ENCODE measurements at places on chromosomes 3 and 15.

GRCh38 chr3:136626493-136626892 is 125.7 kb downstream of the STAG1 start:
- DNase-seq: no peak

DNA sequence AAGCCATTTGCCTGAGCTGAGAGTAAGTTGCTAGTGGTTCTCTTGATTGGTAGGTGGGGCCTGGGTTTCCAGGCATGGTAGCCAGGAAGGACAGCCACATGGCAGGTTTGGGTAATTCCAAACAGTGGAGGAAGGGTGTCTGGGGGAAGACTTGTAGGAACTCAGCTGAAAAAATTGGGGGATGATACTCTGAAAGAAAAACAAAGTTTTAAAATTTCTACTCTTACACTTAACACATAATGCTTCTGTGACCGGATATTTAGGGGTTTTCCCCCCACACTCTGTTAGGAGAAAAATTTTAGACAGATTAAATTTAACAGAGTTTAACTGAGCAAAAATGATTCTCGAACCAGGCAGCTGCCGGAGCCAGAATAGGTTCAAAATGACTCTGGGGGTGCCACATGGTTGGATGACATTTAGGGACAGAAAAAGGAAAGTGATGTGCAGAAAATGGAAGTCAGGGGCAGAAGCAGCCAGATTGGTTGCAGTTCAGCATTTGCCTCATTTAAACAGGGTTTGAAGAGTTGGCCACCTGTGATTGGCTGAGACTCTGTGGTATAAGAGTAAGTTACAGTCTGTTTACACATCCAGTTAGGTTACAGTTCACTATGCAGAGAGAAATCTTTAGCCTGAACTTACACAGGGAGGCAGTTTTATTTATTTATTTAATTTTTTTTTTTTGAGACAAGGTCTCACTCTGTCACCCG is 8.1 kb downstream of the B2M start:
- peak; percentile 71 for DNase-seq

GRCh38 chr3:132605374-132605792 is 8.3 kb downstream of the ACKR4 start:
- no peak for DNase-seq

DNA sequence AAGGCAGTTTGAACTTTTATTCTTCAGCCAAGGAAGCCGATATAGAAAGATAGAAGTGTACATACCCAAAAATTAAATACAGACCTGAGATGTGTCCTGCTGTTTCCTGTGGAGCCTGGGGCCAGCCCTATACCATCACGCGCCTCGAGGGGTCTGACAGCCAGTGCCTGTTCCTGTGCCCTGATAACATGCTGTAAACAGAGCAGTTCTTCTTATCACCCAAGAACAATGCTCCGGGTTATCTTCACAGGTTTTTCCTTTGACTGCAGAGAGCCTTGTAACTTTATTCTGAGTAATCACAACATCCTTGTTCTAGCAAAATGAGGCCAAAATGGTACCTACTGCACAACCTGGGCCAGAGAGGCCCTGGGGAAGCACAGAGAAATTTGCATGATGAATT is 289.7 kb upstream of the CHRM5 start:
- DNase-seq: no peak

DNA sequence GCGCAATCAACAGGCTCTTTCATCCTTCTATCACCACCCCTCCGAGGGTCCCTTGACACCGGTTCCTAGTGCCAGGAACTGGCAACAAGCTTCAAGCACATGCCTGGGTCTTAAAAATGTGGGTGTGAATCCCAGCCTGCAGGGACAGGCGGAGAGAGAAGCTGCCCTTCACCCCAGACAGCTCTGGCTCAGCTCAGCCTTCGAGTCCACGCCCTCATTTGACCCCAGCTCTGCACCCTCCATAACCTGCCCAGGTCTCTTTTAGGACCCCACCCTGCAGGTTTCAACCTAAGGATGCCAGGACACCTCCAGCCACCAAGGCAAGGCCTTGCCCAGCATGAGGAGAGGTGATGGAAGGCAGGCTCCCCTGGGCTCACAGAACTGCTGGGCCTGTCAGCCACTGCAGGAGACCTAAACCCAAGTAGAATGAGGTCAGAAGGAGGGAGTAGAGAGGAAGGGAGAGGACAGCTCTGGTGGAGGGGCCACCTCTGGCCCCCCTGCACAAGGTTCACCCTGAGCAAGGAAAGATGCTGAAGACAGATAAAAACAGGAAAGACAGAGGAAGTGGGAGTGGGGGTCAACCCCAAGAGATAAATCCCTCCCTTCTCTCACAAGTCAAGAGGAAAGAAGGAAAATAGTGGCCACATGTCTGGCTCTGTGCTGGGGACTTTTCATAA is 2.6 kb upstream of the LOXL1 start:
- DNase-seq: no peak

DNA sequence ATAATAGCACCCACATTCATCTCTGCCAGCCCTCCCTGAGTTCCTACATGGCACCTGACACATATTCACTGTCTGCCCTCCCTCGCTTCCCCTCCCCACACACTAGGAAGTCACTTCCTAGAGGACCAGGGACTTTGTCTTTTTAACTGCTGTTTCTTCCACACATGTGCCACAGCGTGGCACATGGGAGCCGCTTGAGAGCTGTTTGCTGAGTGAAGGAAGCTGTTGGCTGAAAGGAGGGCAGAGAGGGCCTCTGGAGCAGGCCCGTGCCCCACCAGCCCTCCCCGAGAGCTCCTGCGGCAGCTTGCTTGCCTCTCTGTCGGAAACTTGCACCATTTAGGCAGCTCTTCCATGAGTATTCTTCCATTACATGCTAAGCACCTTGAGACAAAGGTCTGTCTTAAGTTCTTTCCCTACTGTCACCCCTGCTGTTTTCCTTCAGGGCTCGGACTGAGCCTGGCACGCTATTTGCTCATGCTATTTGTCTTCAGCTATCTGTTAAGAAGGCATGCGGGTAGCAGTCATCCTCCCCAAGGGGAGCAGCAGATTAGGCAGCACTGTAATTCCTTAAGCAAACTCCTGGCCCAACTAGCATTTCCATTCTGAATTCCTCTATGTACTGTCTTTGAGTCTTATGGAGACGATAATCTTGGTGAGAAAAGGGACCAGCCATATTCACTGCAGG is 72.2 kb downstream of the CACNA1D start:
- DNase-seq: no peak

- no peak for DNase-seq
Observed at GRCh38 chr15:89813381-89814111, 1.1 kb downstream of the ANPEP start.

GRCh38 chr3:185661772-185662171 is 75.7 kb downstream of the SENP2 start:
- no peak for DNase-seq

GRCh38 chr3:14141602-14142341 is 16.9 kb downstream of the TMEM43 start:
- DNase-seq: no peak

DNA sequence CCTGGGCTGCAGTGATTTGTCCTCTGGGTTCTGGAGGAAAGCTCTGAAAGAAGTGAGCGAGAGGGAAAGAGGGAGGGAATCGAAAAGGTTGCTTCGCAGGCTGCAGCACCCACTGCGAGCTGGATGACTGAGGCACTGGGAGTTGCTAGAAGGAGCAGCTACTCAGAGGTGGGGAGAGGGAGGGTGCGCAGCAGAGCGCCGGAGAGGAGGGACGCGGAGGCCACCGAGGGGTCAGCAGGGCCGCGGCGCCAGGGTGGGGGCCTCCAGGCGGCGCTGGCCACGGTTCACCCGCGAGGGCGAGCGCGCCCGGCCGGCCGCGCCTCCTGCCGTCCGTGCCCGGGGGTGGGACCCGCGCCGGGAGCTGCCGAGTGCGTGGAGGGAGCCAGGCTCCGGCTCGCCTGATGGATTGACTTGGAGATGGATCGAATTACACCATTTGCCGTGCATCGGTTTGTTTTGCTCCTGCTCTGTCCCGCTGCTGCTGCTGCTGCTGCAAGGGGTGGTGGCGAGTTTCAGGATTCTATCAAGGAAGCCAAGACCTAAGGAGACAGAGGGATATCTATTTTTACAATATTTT is at the start of gene SEMA6D:
Gene SEMA6D (plus strand): TSS at position 470 of the 577 bp plus-strand sequence. CDS start 42,294 bp downstream, outside the sequence.
- DNase-seq: no peak

GRCh38 chr3:126543457-126544061 is 15.2 kb downstream of the C3orf22 start:
- DNase-seq: no peak

DNA sequence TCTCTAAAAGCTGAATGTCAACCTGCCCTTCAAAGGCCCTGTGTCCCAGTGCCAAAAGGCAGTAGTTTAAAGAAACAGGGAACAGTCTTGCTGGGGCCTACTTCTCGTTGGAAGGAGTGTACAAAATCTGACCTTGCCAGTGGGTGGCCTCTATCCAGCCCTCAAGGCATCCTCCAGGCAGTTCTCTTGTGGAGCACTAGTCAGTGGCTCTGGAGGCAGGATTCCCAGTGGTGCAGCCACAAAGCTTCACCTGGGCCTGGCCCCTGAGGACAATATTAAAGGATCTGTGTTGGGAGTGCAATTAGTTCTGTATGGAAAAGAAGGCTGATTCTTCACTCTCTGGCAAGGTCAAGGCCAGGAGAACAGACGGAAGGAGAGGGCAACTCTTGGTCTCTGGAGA is 237.8 kb upstream of the ADAMTS9 start:
- DNase-seq: no peak

- DNase-seq: no peak
Observed at GRCh38 chr15:39438799-39439592, 141.9 kb upstream of the THBS1 start.

GRCh38 chr3:11764931-11765363 is 81.7 kb downstream of the TAMM41 start:
- DNase-seq: no peak

GRCh38 chr3:111605018-111605417 is 9.9 kb upstream of the ZBED2 start:
- DNase-seq: no peak

DNA sequence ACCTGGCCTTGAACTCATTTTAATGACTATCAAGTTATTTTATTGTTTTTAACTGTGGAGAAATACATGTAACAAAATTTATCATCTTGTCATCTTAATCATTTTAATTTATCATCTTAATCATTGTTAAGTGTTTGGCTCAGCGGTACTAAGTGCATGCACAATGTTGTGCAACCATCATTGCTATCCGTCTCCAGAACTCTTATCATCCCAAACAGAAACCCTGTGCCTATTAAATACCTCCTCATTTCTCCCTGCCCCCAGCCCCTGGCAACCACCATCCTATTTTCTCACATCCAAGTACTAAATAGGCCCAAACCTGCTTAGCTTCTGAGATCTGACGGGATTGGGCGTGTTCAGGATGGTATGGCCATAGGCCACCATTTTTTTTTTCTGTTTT is 51.5 kb upstream of the UBP1 start:
- no peak for DNase-seq

- DNase-seq: no peak
Observed at GRCh38 chr15:75644376-75644775, 3.3 kb upstream of the SNX33 start.

DNA sequence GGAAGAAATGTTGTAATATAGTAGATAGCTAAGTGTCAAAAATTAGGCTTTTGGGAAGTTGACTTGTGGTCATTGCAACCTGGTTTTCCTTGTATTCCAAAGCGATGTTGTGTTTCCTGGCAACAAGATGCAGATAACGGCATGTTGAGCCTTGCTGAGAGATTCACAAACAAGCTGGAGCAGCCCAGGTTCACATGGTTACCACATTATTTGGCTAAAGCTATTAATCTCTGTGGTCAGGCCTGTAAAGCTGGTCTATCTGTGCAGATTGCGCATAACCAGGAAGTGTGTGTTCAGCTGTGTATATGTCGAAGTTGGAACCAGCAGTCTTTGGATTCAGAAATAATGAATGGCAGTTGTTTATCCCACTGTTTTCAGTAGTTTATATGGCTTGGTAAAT is 6.6 kb downstream of the TIPARP start:
- DNase-seq: peak; percentile 41

DNA sequence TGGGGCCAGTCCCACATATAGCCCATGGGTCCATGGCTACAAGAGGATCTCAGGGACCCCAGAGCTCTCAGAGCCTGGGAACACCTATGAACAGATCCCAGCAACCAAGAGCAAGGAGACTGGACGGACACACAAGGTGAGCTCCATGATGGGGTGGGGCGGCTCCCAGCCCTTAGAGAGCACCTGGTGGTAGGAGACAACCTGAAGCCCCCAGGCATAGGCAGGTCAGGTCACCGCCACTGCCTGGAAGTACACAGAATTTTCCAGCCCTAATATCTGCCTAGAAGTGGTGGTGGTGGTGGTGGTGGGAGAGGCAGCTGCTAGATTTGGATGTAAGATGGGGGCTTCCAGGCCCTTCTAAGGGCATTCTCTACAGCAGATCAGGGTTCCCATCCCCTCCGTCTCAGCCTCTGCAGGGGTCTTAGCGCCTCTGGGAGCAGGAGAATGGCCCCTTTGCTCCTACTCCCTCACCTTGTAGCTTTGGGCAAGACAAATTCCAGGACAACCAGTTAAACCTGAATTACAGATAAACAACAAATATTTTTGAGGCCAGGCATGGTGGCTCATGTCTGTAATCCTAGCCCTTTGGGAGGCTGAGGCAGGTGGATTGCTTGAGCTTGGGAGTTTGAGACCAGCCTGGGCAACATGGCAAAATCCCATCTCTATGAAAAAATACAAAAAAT is 9.2 kb downstream of the SH2D7 start:
- DNase-seq: no peak

- no peak for DNase-seq
Observed at GRCh38 chr3:106629215-106629832, 747.9 kb upstream of the CCDC54 start.

GRCh38 chr15:77295446-77295845 is 124.5 kb downstream of the PEAK1 start:
- DNase-seq: no peak

- DNase-seq: no peak
Observed at GRCh38 chr3:50610992-50611463, 546 bp downstream of the CISH start.

DNA sequence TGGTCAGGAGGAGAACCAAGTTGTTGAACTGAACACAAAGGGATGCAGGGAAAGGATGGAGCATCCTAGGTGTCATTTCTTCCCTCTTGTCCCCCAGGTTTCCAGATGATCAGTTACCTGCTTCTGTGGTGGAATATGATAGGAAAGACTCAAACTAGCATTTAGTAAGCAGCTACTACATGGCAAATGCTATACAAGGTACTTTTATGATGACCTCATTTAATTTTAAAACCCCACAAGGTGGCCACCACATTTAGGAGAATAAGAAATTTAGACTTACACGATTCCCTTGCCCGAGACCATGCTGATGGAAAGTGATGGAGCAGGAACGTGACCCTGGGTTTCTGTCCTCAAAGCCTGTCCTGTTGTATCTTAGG is 40.9 kb downstream of the CCR4 start:
- DNase-seq: no peak

GRCh38 chr3:134618478-134619300 is 32.1 kb downstream of the KY start:
- no peak for DNase-seq

- DNase-seq: no peak
Observed at GRCh38 chr3:144772372-144772771, 800.7 kb downstream of the DIPK2A start.

DNA sequence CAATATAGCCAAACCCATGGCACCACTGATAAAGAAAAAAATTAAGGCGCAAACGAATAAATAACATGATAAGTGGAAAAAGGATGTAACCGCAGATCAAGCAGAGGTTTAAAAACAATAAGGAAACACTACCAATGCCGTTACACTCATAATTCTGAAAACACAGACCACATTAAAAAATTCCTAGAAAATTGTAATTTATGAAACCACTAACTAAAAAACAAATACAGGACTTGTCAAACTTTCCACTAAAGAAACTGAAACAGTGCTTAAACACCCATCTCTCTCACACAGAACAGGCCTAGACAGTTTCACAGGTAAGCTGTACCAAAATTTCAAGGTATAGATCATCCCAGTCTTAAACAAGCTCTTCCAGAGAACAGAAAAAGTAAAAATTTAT is 28.4 kb downstream of the PCSK6 start:
- no peak for DNase-seq

- DNase-seq: no peak
Observed at GRCh38 chr3:43913036-43913948, 222.6 kb downstream of the ABHD5 start.
